ENCODE measurements at places on chromosomes 7 and 10.

- DNase-seq, result no peak
Measured at GRCh38 chr7:73313521-73313906, 4.9 kb upstream of the NSUN5 start.

DNA sequence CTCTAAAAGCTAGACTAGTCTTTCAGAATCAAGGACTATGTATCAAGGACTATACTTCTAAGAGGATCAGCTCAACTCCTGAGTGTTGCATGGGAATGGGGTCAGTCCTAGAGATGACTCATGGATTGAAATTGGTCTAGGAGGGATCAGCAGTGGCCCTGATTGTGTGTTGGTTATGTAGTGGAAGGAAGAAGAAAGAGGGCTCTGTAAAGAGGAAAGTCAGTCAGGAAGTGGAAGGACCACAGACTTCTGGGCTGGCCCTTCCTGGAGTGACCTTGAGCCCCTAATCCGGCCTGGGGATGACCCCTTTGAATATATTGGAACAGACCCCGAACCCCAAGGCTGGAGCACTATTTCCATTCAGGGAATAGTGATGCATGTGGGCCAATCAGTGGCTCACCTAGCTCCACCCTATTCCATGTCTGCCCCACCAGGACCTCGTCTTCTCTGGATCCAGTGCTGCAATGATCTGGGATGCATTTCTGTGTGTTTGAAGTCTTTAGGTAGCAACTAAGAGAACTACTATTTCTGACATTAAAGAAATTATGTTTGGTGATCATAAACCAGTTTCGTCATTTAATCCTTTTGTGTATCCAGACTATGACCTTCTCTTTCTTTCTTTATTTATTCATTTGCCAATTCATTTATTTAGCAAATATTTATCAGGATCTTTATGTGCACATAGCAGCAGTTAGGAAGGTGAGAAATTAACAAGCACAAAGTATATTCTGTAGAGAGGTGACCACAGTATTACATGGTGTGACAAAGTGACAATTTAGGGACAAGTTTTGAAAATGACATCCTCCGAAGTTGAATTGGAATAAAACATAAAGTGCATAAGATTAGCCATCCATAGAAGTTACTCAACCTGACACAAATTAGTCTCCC, 48.6 kb upstream of the KIF5B start:
- no peak for DNase-seq

- DNase-seq, result no peak
Measured at GRCh38 chr7:81692146-81692905, 77.5 kb downstream of the HGF start.

DNA sequence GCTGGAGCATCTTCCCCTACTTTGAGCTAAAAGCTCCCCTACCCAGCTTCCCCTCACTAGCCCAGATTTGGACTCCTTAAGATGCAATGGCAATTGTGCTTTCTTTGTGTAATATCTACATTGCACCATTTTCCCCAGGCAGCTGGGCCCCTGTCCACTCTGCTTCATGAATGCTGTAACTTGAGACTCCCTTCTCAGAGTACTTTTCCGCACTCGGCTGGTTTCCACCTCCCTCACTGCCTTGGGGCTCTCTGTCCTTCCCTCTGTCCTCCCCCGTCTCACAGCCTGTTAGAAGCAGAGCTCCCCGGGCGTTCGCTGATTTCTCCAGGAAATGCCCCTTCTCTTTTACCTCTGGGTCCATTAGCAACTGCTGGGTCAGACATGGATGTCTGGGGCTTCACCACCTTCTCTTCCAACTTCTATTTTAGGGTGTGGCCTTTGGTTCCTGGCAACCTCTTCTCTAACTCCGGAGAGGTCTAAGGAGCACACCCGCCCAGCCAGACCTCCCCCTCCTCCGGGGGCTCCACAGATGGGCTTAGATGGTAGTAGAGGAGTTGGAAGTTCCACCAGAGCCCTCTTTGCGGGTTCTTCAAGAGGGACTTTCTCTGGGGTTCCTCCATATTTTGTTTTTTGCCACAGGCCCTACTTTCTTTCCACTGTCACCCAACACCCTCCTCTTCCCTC, 2.9 kb upstream of the TMEM72 start:
- DNase-seq, result no peak
